ENCODE measurements at places on chromosomes 3 and 15. TPM values are rescaled to one million over a fixed set of nuclear protein-coding genes. Genes with fewer than 3 reads are reported as not detected.

GRCh38 chr15:86538141-86538540 lies 458.5 kb downstream of the AGBL1 start:
- H3K27ac ChIP-seq = no peak overlapping the region
- H3K4me3 ChIP-seq = no peak overlapping the region
- DNase-seq = no peak
- H3K36me3 ChIP-seq = no peaks in the 10 kb centered on the region

DNA sequence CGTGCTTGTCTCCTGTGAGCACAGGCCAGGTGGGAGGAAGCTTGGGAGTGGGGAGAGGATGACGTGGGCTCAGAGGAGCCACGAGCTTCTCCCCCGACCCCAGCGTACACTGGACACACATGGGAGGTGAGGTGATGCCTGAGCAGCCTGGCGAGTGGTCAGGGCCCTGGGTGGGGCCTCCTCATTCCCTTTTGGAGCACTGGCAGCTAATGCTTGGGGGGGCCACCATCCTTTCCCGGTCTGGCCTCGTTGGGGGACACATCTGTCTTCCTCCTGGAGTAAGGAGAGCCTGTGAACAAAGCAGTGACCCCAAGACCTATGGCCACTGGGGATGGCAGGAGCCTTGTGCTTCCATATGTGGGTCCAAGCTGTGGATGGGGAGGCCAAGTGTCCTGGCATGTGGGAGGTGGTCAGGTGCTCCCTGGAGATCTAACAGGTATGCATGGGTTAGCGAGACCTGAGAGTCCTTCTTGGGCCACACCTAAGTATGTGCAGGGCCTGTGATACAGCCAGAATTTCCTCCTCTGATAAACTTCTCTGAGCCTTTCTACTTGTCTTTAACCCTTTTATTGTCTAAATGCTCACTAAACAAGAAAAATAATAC lies 9.5 kb downstream of the KLF13 start:
- H3K36me3 ChIP-seq = no peaks in the 10 kb centered on the region
- no peak for DNase-seq
- peaks cover 33% of the 10 kb centered on the region for H3K4me1 ChIP-seq
- no peaks in the 10 kb centered on the region for H3K27me3 ChIP-seq
- no peak overlapping the region for H3K27ac ChIP-seq

The TMEM212 gene
- not detected for total RNA-seq

DNA sequence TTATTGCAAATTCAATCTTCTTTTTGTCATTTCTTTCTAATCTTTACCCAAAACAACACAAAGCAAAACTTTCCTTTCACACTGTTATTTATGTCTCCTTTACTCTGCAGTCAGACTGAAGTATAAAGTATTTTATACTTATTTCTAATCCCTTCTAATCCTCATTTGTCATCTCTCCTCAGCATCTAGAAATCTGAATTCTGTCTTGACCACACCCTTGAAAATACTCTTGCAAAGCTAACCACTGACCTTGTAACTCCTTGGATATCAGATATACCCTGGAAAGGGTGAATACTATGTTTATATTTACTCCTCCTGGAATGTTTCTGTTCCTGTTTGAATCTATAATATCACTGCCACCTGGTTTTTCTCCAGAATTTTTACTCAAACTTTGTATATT lies 481.1 kb downstream of the ZNF385D start:
- DNase-seq = no peak
- H3K27me3 ChIP-seq = no peaks in the 10 kb centered on the region
- peaks cover 21% of the 10 kb centered on the region for H3K36me3 ChIP-seq

DNA sequence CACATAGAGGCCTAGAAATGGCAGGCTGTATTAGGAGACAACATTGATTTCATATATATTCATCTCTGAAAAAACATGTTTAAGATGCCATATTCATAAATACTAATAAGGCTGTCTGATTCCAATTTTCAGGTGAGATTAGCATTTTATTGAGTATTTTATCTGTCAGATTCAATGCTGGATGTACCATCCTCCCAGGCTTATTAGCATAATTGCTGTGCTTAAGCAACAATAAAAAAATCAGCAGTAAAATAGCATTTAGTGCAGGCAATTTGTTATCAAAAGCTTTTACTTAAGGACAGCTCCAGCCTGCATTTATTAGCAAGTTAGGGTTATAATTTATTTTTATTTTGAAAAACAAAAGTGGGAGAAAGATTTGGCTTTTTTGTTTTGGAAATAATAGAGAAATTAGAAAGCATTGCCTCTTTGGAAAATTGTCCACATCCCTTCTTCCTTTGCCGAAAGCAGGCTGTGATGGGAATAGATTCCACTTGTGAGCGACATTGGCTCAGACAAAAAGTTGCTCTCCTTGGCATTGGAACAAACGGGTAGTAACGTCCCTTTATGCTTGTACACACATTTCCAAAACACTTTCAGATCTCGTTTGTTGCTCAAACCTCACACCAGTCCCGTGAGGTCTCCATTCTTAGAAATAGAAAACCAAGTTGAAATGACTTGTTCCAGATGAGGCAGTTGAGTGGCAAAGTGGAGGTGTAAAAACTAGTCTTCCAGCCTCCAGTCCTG lies 134.0 kb downstream of the LPP start:
- H3K36me3 ChIP-seq = peaks cover 30% of the 10 kb centered on the region
- no peak for DNase-seq
- no peaks in the 10 kb centered on the region for H3K27me3 ChIP-seq
- H3K4me1 ChIP-seq = peaks cover 86% of the 10 kb centered on the region
- peak overlapping the region; percentile 78 for H3K27ac ChIP-seq
- H3K4me3 ChIP-seq = no peak overlapping the region
